ENCODE measurements at places on chromosomes 6 and 20.

DNA sequence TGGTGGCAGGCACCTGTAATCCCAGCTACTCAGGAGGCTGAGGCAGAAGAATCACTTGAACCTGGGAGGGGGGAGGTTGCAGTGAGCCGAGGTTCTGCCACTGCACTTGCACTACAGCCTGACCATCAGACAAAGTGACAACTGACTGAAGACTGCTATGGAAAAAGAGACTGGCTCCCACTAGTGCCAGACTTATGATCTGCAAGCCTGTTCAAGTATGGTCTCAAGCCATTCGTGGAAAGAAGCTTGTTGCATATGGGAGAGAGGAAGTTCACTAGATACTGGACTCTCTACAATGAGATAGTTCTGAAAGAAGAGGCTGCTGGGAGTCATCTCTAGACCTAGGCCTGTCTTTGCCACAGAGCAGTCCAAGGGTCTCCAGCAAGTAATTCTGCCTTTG lies 26.7 kb downstream of the MDN1 start:
- DNase-seq: peak; percentile 34

- DNase-seq: no peak
These were observed 50.8 kb upstream of the SMLR1 start for GRCh38 chr6:130776287-130776925.

- no peak for DNase-seq
These were observed 248.7 kb upstream of the JAG1 start for GRCh38 chr20:10922506-10922905.

DNA sequence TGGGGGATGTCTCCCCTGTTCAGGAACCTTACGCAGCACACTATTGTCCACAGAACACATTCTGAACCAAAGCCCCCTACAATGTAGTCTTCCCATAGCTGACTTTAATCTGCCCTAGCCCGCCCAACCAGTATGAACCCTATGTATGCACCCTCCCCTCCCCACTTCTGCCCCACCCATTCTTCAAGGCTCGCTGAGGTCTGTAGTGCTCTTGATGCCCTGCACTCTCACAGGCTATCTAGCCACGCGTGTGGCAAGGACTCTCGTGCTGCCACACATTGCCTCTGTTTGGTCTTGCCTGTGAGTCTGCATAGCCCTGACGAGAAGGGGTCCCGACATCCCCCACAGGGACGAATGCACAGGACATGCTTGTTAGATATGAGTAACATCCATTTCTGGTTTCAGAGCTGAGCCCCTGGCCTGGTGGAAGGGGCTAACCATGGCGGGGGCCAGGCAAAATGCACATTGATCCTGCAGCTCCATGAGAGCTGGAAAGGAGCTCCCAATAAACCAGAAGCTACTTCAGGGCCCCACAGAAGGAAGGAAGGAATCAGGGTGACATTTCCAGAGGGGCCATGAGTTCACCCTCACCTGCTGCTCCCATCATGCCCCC lies 22.6 kb downstream of the MOCS1 start:
- no peak for DNase-seq

- no peak for DNase-seq
These were observed 864 bp upstream of the PKIG start for GRCh38 chr20:44581515-44581914.

GRCh38 chr20:50302341-50303057 lies 111.9 kb downstream of the CEBPB start:
- DNase-seq: no peak

- no peak for DNase-seq
These were observed 122.3 kb downstream of the RPS12 start for GRCh38 chr6:132936646-132937045.

DNA sequence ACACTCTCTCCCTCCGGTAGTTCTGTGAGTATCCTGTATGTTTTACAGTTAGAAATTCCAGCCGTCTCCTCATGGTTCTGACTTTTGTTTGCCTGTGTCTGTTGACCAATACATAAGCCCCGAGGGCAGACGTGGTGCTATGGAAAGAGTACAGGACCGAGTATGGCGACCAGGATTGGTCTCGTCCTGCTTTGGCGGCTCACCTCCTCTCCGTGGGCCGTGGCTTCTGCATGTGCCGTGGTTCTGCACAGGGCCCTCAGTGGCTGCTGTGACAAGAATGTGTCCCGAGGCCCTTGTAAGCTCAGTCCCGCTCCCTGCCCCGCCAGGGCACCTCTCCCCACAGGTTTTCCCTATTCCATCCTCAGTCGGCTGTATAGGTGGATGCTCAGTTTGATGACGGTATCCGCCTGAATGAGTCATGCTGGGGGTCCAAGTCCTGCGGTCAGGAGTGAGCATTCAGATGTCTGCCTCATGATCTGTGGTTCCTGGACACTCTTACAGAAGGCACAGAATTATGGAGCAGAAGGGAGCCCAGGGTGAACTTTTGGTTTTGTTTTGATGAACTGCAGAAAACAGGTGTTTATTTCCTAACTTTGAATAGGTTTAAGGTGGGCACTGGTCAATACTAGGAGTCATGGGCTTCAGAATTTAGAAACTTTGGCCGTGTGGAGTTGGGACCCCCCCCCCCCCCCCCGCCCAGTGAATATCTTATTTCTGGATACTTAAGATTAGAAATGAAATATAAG lies 1.2 kb downstream of the ARFGAP1 start:
- peak; percentile 44 for DNase-seq

DNA sequence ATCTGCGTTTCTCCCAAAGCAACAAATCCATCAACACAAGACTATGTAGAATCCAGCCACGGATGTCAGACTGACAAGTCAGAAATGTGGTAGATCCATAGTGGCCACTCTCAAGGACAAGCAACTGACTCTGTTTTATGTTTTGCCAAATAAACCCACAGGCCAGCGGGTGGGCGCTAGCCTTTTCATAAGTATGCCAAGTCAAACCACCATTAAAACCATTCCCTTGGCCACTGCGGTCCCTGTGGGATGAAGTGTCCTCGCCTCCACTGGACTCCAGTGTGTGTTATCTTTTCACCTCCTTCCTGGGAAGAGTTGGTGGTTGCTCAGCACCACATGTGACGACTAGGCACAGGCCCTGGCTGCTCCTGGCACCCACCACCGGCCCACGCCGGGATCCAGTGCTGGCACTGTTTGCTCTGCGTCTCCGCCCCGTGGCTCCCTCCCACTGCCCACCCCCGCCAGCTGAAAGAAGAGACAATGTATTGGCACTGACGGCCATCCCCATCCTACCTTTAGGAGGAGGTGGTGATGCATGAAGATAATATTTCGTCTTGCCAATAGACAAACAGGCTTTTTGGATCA lies 103.4 kb downstream of the FOXC1 start:
- DNase-seq: no peak

DNA sequence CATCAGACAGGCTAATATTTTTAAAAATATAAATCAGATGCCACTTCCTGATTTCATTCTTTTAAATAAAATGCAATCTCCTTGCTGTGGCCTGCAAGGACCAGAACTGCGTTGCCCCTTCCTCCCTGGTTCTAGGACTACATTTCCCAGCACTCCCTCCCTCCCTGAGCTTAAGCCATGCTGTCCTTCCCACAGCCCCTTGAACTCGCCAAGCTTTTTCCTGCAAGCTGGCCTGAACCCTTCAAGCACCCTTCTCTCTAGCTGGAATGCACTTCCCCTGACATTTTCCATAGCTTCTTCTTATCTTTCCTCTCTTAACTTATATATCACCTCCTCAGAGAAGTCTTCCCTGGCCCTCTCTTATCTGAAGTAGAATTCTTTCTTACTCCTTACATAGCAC lies 6.1 kb upstream of the DOK5 start:
- peak; percentile 22 for DNase-seq

- DNase-seq: no peak
These were observed 19.7 kb downstream of the RIPOR3 start for GRCh38 chr20:50671626-50672025.

DNA sequence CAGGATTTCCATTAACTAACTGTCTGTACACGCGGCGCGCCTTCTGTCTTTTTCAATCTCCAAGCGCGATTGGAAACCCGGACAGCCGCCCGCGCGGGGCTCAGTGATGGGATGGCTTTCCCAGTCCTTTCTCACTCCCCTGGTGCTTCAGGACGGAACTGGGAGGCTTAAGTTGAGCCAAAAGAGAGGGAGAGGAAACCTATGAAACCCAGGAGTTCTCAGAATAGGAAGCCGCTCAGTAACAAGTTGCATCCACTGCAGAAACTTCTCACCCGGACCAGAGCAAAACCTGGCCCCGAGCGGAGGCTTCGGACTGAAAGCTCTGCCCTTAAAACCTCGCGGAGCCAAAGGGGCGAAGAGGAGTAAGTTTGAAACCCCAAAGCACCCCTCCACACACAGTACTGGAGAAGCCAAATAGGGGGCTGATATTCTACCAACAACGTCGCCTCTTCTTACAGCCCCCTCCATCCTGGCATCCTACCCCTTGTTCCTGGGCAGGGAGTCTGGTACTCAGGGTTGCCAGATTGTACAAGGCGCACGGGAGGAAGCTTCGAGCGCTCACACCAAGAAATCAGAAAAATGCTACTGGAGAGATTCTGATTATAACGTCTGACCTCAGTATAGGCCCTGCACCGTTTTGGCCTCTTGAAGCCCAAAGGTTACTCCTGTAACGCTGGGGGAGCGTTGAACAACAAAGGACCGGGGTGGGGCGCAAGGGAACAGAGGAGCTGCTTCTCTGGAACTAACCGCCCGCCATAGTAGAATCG lies 906 bp upstream of the COL12A1 start:
- peak; percentile 29 for DNase-seq

GRCh38 chr6:84867521-84867920 lies 103.1 kb upstream of the TBX18 start:
- DNase-seq: no peak

DNA sequence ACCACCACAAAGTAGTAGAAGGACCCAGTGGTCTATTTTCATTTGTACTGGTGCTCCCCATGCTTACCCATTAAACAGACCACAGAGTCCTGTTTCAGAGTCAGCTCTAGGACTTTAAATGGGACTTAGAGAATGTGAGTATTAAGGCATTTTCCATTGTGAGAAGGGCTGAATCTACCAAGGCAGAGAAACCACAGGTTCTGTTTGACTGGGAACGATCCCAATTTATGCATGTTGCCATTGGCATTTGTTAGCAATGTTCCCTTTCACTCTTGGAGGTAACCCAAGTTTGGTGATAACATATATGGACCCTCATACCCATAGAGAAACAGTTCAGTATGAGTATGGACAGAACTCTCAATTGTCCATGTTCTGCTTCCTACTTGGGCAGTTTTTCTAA lies 672.8 kb downstream of the KIF16B start:
- no peak for DNase-seq

DNA sequence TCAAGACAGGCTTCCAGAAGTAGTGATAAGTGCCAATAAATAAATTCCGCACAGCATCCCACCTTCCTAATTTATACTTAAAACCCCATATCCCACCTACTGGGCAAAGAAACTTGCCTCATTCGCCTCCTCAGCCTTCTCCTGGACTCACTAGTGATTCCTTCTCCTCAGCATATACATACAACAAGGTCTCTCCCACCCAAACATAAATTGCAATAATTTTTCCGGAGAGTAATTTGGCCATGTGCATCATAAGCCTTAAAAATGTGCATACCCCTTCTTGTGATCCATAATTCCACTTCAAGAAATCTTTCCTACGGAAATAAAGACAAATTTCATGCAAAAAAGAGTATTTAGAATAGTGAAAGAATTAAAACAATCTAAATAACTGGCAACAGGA lies 26.8 kb downstream of the RANBP9 start:
- no peak for DNase-seq

- peak; percentile 36 for DNase-seq
These were observed 59.5 kb upstream of the BMP2 start for GRCh38 chr20:6708010-6708409.

GRCh38 chr6:93927731-93928130 lies 508.4 kb upstream of the EPHA7 start:
- DNase-seq: no peak

DNA sequence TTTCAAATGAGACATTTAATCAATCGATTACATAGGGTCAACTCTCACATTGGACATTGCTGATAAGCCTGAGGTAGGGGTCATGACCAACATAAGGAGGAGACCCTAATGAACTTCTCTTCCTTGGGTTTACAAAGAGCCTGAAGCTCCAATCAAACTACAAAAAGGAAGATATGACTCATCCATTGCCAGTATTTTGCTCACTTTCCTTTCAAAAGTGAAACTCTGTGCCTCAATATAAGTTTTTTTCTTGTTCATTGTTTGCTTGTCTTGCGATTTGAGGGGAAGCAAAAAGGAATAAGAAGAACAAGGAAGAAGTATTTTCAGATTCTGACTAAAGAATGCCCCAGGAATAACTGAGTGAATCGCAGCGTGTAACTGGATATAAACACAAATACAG lies 38.8 kb upstream of the KHDRBS2 start:
- DNase-seq: no peak

GRCh38 chr6:44243345-44243744 lies 3.6 kb upstream of the HSP90AB1 start:
- DNase-seq: peak; percentile 73

DNA sequence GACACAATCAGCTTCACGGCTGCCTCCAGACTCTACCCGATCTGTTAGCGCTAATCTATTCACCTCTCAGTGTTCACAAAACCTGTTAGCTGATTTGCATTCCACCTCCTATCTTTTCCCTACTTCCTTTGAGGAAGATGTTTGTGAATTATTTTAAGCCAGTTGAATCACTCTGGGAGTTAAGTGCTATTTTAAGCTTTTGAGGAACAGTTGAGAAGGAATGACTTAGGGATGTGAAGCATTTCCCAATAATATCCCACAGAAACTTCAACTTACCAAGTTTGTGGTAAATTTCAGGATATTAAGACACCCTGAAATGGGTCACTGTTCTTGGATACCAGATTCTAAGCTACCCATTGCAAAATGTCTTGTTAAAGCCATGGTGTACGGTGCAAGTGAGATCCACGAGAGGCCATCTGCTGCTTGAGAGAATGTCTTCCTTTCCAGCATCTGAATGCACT lies 145.2 kb upstream of the CITED2 start:
- DNase-seq: no peak

- no peak for DNase-seq
These were observed 139.6 kb downstream of the AIG1 start for GRCh38 chr6:143200167-143200770.

DNA sequence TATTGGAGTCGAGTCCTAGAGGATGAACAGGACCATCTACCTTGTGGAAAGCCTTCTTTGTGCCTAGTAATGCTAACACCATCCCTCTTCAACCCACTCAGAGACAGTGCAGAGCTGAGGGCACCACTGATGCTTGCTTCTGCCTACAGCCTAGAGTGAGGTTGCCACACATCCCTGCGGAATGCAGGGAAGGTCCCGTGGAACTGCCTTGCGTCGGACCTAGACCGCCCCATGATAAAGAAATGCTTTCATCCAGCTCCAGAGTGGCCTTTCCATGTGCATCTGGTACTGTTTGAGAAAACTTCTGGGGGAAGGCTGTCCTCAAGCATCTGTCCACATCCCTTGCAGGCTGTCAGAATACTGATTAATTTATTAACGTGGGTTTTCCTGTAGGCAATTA lies 168.4 kb downstream of the PHACTR1 start:
- DNase-seq: no peak

- no peak for DNase-seq
These were observed 17.9 kb downstream of the CUL9 start for GRCh38 chr6:43199912-43200311.

All from ELF-1 (cell line).